ENCODE measurements at places on chromosomes 12 and 14.

GRCh38 chr12:64585104-64585503, 25.2 kb upstream of the RASSF3 start:
- DNase-seq, result no peak

- no peak for DNase-seq
These were observed 131.3 kb upstream of the CPSF6 start for GRCh38 chr12:69108037-69108436.

DNA sequence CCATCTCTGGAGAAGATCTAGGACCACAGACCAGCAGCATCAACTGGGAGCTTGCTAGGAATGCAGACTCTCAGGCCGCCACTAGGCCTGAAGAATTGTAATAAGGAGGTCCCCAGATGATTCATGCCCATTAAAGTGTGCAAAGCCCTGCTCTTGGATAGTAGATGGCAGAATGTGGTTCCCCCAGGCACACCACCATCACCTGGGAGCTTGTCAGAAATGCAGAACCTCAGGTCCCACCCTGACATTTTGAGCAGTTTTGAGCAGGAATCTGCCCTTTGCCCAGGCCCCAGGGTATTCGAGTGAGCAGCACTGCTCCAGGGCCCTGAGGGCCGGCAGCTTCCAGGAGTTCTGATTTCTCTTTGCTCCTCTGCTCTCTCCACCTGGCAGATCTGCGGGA, 64.9 kb downstream of the TSPAN11 start:
- no peak for DNase-seq

- peak; percentile 41 for DNase-seq
These were observed 134.7 kb downstream of the FGD4 start for GRCh38 chr12:32533971-32534590.

GRCh38 chr14:57582746-57583145, 89.1 kb upstream of the CCDC198 start:
- no peak for DNase-seq

- DNase-seq, result peak; percentile 28
These were observed 55.5 kb downstream of the MYRFL start for GRCh38 chr12:69880571-69880970.

DNA sequence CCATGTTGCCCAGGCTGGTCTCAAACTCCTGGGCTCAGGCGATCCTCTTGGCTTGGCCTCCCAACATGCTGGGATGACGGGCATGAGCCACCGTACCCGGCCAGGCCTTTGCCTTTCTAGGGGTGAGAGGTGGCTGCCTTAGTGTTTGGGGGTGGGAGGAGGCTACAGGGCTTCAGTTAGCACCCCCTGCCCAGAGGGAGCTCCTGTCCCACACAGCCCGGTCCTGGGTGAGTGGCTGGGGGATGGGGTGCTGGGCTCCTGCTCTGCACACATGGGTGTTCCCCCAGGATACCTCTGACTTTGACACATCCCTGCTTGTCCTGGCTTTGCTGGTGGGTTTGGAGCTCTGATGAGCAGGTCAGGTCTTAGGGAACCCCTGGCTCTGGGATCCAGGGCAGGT, 9.9 kb downstream of the ULK1 start:
- no peak for DNase-seq

GRCh38 chr14:64703395-64704142, 655 bp upstream of the PLEKHG3 start:
- no peak for DNase-seq

Data from SW 1271 (cell line).